ENCODE measurements at places on chromosomes 12 and 14.

DNA sequence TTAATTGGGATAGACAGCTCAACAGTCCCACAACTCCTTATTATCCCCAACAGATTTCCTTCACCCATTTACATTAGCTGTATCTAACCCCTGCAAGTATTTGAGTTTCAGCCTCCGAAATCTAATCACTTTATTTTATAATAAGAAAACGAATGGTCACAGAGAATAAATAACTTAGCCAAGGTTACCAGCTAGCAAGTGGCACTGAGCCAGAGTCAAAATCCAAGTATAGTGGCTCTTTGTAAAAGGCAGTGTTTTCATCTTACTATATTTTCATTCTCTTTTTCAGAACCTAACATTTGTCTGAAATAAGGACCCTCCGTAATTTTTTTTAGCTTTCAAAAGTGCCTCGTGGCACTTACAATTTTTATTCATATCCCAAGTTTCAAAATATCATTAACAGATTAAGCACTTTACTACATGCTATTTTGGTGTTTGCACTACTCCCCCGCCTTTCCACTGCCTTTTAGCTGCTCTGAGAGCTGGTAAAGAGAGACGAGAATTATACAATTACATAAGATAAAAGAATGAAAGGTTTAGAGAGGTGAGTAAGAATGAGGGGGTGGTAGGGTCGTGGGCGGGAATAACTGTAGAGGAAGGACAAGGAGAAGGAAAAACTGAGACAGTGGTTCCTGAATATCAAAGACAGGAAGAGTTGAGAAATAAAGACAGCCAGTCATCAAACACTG is 3.7 kb upstream of the USP15 start:
- no peak for DNase-seq

- DNase-seq, result no peak
These were observed 45.4 kb upstream of the USP15 start for GRCh38 chr12:62214846-62215245.

GRCh38 chr14:98290596-98290995 is 981.4 kb downstream of the BCL11B start:
- no peak for DNase-seq

- DNase-seq, result no peak
These were observed 123.0 kb downstream of the SCARB1 start for GRCh38 chr12:124740691-124741137.

DNA sequence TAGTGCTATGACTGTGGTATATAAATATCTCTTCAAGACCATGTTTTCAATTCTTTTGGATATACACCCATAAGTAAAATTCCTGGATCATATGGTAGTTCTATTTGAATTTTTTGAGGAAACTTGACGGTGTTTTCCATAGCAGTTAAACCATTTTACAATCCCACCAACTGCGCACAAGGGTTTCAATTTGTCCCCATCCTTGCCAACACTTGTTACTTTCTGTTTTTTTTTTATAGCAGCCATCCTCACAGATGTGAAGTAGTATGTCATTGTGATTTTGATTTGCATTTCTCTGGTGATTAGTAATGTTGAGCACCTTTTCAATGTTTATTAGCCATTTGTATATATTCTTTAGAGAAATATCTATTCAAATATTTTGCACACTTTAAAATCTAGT is 14.5 kb upstream of the A2M start:
- DNase-seq, result no peak

Measured in vagina (tissue), 2 donors.